ENCODE measurements at places on chromosomes 1 and 21.
A peak's percentile ranks its signal among the peaks of the same experiment; 100 is the strongest.

DNA sequence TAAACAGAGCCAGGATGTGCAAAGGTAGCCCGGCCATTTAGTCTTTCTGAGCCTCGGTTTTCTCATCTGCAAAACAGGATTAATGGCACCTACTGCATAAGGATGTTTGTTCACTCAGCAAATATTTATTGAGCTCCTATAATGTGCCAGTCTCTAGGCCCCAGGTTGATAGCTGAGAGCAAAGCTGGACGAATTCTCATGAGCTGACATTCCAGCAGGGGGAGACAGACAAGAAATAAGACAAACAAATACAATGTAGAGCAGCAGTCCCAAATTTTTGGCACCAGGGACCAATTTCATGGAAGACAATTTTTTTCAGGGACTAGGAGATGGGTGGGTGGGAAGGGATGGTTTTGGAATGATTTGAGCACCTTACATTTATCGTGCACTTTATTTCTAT lies 74.3 kb upstream of the PAX7 start:
- no peak for DNase-seq

GRCh38 chr1:2529784-2530512 lies at the start of gene HES5:
Gene HES5, minus strand, starts transcription at chr1:2530263. Its CDS starts 99 bp downstream, at chr1:2530164.
- peak; percentile 66 for DNase-seq

GRCh38 chr1:46244656-46245371 lies 2.7 kb upstream of the RAD54L start:
- no peak for DNase-seq

DNA sequence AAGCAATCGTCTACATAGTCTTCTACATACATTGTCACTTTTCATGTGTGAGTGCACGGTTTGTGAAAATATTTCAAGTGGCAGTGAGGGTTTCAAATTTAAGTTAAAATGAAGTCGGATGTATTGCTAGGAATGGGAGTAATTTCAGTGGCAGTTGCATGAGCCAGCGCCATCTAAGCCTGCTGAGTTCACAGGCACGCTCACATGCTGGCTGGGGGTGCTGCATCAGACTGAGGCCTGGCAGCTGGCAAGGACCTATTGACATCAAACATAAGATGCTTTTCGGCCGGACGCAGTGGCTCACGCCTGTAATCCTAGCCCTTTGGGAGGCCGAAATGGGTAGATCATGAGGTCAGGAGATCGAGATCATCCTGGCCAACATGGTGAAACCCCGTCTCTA lies 80.7 kb downstream of the UBE4B start:
- no peak for DNase-seq

DNA sequence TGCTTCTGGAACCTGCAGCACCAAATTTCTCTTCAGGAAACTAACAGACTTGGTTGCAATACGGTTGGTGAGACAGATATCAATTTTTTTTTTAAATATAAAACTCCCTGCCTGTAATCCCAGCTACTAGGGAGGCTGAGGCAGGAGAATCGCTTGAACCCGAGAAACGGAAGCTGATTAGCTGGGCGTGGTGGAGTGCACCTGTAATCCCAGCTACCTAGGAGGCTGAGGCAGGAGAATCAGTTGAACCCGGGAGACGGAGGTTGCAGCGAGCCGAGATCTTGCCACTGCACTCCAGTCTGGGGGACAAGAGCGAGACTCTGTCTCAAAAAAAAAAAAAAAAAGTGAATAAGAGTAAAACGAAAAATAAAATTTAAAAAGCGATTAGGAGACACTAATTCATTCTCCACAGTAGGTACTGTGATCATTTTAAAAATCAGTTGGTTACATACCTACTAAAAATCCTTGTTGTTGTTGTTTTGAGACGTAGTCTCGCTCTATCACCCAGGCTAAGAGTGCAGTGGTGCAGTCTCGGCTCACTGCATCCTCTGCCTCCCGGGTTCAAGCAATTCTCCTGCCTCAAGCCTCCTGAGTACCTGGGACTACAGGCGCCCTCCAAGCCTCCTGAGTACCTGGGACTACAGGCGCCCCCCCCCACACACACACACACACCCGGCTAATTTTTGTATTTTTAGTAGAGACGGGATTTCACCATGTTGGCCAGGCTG lies 796 bp upstream of the RBM8A start:
- DNase-seq: no peak

- DNase-seq: no peak
Measured at GRCh38 chr21:39750670-39751069, 5.7 kb downstream of the IGSF5 start.

GRCh38 chr1:183004141-183004540 lies 19.1 kb upstream of the LAMC1 start:
- no peak for DNase-seq

GRCh38 chr1:82034812-82035211 lies 234.1 kb downstream of the ADGRL2 start:
- no peak for DNase-seq

DNA sequence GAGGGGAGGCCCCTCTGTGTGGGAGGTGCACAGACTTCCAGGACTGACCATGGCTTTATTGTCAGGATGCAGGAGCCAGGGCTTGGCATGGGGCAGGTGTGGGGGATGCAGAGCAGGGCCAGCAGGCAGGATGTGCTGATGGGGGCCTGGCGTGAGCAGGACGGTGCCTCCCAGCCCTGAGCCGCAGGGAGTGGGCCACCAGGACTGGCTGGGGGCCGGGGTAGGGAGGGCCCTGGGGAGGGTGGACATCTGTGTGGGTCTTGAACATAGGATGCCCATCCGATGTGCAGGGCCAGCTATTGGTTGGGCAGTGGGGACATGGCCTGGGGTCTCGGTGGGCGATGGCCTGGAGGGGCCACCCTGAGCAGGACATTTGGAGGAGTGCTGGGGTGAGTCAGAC lies 15.6 kb downstream of the PRMT2 start:
- no peak for DNase-seq

- no peak for DNase-seq
Measured at GRCh38 chr1:43573066-43573800, 42.5 kb downstream of the PTPRF start.

GRCh38 chr1:219490566-219490965 lies 122.3 kb downstream of the ZC3H11B start:
- no peak for DNase-seq

DNA sequence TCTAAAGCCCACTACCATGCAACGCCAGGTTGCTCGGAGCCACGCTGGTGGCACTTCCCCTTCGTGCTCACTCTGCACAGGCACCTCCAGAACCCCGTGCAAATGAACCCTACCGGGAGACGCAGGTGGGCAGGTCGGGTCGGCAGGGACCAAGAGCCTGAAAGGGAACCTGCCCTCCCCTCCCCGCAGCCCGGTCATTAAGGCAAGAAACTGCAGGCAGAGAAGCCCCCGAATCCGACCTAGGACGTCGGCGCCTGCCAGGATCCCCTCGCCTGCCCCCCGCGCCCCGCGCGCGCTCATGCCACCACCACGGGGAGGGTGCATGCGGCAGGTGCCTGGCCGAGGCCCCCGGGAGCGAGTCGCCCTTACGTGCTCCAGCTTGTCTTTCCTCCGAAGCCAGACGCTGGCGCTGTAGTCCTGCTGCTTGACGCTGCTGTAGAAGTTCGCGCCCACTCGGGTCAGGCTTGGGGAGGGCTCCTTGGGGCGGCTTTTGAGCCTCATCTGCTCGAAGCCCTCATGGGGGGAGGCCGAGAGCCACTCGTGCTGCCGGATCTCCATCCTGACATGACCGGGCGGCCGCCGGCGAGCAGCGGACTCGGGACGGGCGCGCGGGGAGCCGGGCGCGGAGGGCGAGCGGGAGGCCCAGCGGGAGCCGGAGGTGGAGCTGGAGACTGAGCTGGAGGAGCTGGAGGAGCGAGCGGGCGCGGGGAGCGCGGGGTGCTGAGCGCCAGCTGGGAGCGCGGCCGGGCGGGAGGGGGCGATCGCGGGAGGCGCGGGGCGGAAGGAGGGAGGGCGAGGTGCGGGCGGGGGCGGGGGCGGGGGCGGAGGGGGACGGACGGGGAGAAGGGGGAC lies 552 bp downstream of the PLD5 start:
- peak; percentile 64 for DNase-seq
